ENCODE measurements at places on chromosomes 2 and 18. TPM values are rescaled to one million over a fixed set of nuclear protein-coding genes. Genes with fewer than 3 reads are reported as not detected.
A peak's percentile ranks its signal among the peaks of the same experiment; 100 is the strongest.

GRCh38 chr2:36731941-36732672, 35.6 kb downstream of the VIT start:
- DNase-seq: no peak

The SULT1C4 gene
- 20.7 TPM for total RNA-seq

- DNase-seq: peak; percentile 19
These were observed 23.2 kb downstream of the ACOXL start for GRCh38 chr2:110755491-110756078.

DNA sequence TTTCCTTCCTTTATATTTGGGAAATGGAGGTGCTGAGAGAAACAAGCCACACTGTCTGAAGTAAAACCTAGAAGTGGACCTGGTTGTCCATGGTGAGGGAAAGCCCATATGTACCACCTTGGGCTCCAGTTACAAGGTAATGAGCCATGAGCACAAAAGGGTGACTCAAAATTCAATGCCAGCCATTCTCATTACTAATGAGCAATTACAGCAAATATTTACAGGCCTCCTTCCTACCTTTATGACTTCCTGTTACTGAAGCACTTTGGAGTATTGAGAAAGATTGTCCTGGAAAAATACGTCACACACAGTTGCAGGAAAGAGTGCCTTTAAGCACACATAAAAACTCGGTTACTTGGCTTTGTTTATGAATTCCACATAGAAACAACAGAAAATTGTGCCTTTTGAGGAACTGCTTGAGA, 9.1 kb downstream of the EPAS1 start:
- no peak for DNase-seq

The ZNF396 gene
- 3.8 TPM for total RNA-seq

The SPATA3 gene
- not detected for total RNA-seq

The SH2D6 gene
- total RNA-seq: 0.54 TPM

DNA sequence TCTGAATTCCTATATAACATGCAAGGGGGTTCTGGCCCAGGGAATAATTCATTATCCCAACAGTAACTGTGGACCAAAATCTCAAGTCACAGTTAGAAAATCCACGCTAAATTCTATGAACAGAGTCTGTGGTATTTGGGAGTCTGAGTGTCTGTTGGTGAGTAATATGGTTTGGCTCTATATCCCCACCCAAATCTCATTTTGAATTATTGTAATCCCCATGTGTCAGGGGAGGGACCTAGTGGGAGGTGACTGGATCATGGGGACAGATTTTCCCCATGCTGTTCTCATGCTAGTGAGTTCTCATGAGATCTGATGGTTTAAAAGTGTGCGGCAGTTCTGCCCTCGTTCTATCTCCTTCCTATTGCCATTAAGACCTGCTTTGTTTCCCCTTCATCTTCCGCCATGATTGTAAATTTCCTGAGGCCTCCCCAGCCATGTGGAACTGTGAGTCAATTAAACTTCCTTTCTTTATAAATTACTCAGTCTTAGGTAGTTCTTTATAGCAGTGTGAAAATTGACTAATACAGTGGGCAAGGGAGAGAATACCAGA, 68.3 kb downstream of the NBAS start:
- no peak for DNase-seq

- peak; percentile 32 for DNase-seq
These were observed 76.5 kb downstream of the CYBRD1 start for GRCh38 chr2:171598713-171599319.

DNA sequence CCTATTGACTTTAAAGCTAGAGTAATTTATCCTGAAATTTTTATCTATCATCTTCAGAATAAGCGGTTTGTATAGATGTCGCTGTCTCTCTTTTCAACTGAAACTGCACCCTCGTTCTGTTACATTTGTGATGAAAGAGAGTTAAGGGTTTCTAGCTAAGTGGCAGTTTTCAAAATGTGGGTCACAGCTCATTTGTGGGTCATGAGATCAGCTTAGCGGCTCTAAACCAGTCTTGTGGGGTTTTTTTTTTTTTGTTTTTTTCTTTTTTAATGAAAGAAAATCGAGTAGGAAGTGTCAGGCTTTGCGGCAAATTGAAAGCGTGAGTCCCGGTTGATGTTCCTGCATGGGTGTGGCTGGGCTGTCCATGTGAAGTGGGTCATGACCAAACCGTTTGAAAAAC, 31.2 kb downstream of the SALL3 start:
- no peak for DNase-seq

DNA sequence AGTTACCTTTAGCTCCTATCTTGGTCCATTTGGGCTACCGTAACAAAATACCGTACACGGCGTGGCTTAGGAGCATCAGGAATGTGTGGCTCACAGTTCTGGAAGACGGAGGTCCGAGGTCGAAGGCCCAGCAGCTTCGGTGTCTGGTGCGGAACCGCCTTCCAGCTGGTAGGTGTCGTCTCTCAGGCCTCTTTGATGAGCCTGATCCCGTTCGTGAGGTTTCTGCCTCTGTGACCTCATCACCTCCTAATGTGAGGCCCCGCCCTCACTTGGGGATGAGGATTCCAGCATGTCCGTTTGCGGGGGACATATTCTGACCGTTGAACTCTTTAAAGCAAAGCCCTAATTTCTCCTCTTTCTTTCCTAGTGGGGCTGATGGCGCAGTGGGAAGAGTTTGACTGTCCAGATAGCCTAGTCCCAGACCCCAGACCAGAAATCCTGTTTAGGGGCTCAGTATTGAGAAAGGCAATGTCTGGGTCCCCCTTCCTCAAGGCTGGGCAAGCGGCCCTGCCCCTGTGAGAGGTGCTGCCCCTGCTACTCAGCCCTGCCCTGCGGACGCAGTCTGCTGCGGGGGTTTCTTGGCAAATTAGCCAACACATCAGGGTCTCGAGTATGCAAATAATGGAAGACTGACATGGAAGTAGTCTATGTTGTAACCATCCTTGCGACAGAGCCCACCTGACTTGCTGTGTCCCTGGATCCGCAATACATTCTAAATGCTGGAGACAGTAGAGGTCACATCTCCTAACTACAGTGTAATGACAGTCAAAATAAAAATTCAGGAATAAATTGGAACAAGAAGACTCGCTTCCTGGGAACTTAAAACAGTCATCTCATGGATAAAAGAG, 128.0 kb downstream of the ASB1 start:
- DNase-seq: no peak

DNA sequence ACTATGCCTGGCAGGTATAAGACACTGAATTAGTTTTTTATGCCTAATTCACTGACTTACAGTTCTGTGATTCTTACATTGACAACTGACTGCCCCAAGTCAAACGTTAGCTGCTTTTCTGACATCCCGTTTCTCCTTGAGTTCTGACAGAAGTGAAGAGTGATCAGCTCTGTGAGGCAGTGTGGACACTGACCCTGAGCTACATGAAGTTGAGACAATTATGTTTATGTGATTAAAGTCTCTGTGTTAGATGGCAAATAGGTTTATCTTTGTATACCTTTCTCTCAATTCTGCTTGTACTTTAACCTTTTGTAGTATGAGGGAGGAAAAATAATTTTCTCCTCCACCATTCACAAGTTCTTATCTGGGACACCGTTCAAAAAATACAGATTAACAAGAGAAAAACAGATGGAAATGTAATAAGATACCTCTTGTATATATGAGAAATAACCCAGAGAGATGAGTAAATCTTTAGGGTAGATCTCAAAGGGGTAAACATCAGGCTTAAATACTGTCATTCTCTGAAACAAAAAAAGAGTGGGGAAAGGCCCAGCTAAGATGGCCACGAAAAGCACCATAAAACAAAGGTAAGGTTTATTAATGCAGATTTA, 85.4 kb upstream of the B3GNT2 start:
- DNase-seq: no peak

All from cerebellum (tissue), 4 donors.